ENCODE measurements at places on chromosomes 4 and X. TPM values are rescaled to one million over a fixed set of nuclear protein-coding genes. Genes with fewer than 3 reads are reported as not detected.

The STATH gene
- polyA plus RNA-seq: not detected

The ITIH6 gene
- polyA plus RNA-seq: not detected

The FGF16 gene
- 1.6 TPM for polyA plus RNA-seq

The DMRTC1 gene
- not detected for polyA plus RNA-seq

The OPHN1 gene
- polyA plus RNA-seq: 2.9 TPM

The TKTL1 gene
- polyA plus RNA-seq: not detected

The SYP gene
- polyA plus RNA-seq: 2.5 TPM

The ARX gene
- 0.13 TPM for polyA plus RNA-seq

The SMIM20 gene
- polyA plus RNA-seq: 82.9 TPM

The TGIF2LX gene
- not detected for polyA plus RNA-seq

The GLRA2 gene
- polyA plus RNA-seq: not detected

The CSAG1 gene
- 0.27 TPM for polyA plus RNA-seq

The CT55 gene
- polyA plus RNA-seq: not detected

The GPM6B gene
- polyA plus RNA-seq: 82.6 TPM

The F8A2 gene
- not detected for polyA plus RNA-seq

The SERTM2 gene
- polyA plus RNA-seq: 0.27 TPM

The PWWP3B gene
- 0.92 TPM for polyA plus RNA-seq

The NR3C2 gene
- polyA plus RNA-seq: 1.2 TPM

The CTAG2 gene
- polyA plus RNA-seq: not detected

The SLC30A9 gene
- 67.3 TPM for polyA plus RNA-seq

The INTU gene
- 10.3 TPM for polyA plus RNA-seq

The PRR32 gene
- not detected for polyA plus RNA-seq

The TEX11 gene
- polyA plus RNA-seq: 0.28 TPM

The FAAH2 gene
- polyA plus RNA-seq: 10.5 TPM

The PAGE1 gene
- not detected for polyA plus RNA-seq

The CHIC2 gene
- 17.2 TPM for polyA plus RNA-seq

The TCEAL5 gene
- polyA plus RNA-seq: 22.4 TPM

The RAB41 gene
- not detected for polyA plus RNA-seq

The SHISA3 gene
- polyA plus RNA-seq: 5.0 TPM

The IL13RA2 gene
- polyA plus RNA-seq: not detected

The S100P gene
- 0.32 TPM for polyA plus RNA-seq

The MTTP gene
- polyA plus RNA-seq: 0.50 TPM

The VSIG4 gene
- polyA plus RNA-seq: not detected

The FGFBP1 gene
- 0.15 TPM for polyA plus RNA-seq

The MFAP3L gene
- 3.4 TPM for polyA plus RNA-seq

The VCX3B gene
- polyA plus RNA-seq: 1.1 TPM

The SMIM10 gene
- 3.9 TPM for polyA plus RNA-seq

The BEX5 gene
- 34.7 TPM for polyA plus RNA-seq

The FAM53A gene
- polyA plus RNA-seq: 1.4 TPM

The PDCL2 gene
- polyA plus RNA-seq: 2.1 TPM

The TMPRSS11A gene
- not detected for polyA plus RNA-seq

Data from GM23338 (cell line).